ENCODE measurements at places on chromosomes 1 and 21.

- peak; percentile 38 for DNase-seq
Measured at GRCh38 chr1:3275471-3276340, 178.8 kb upstream of the ARHGEF16 start.

DNA sequence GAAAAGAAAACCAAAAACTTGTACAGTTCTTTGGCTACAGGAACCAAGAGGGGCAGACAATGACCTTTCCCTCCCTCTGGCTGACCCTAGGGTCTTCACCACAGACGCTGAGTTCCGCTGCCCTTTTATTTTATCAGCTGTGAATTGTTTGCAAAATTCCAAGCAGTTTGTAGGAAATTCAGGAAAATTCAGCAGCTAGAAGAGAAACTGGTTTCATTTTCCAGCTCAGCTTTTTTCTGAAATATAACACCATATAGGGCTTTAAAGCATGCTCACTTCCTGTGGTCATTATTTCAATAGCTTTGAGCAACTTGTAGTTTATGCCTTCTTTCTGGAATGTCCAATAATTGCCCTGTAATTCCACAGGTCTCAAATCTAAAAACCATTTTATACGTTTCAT is 5.5 kb upstream of the PIK3R3 start:
- DNase-seq = no peak

DNA sequence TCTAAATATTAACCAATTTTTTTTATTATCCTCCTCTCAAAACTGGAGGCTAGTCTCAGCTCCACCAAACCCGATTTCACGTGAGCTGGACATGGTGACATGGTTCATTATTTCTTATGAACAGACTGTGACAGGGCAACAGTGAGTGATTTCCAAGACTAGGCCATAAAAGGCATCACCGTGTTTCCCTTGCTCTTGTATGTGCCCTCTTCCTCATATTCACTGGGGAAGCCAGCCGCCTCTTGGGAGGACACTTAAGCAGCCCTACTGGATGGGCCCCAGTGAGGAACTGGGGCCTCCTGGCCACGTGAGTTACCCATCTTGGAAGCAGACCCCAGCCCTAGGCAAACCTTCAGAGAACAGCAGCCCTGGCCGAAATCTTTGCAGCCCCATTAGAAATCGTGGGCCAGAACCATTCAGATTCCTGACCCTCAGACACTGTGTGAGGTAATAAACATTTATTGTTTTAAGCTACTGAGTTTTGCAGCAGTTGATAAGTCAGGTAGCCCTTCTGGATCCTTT is 105.0 kb downstream of the GALNT2 start:
- DNase-seq = no peak

DNA sequence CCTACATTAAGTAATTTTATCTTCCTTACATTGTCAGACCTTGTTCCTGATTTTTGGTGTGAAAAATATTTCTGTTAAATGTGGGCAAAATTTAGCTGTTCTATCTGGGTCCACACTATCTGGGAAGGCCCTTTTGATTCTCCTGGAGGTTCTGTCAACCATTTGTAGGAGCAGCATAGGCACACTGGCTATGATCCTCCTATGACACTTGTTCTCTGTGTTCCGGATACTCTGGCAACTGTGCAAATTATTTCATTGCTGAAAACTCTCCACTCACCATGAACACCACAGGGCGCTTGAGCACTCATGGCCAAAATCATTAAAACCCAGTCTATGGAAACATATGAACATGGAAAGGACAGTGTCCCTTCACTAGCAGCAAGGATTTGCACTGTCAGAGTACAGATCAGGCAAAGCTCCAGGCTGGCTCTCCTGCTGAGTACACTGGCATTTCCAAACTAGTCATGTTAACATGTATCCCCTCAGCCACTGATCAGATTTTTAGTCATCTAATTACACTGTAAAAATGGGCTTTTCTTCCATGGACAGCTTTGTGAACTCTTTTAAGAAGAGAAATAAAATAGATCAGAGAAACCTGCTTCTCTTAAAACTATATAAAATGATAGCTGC is 43.9 kb upstream of the SGIP1 start:
- no peak for DNase-seq

DNA sequence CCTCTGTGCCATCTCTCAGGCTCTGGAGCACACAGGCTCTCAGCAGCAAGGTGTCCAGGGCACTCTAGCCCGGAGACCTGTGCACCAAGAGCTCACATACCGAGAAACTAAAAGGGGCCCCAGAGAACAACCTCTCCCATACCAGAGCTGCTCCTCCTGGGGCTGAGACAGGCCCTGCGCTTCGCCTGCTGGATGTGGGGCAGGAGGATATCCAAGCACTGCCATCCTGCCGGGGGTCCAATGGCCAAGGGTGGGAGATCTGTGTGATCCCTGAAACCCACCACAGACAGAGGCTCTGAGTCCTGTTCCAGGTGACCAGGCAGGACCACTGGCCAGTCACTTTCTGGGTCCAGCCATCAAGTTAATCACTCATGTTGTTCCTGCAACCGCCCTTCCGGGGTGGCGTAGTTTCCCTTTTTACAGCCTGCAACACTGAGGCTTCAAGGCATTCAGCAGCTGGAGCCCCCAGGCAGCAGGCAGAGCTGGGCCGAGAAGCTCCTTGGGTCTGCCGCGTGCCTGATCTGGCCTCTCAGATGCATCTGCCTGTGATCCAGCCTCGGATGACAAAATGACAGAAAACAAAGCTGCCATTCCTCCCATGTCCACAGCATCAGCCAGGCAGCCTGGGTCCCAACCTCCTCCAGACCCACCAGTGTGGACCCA is 36.7 kb upstream of the ACTRT2 start:
- peak; percentile 5 for DNase-seq

GRCh38 chr21:39726133-39726532 is 18.9 kb upstream of the IGSF5 start:
- no peak for DNase-seq

DNA sequence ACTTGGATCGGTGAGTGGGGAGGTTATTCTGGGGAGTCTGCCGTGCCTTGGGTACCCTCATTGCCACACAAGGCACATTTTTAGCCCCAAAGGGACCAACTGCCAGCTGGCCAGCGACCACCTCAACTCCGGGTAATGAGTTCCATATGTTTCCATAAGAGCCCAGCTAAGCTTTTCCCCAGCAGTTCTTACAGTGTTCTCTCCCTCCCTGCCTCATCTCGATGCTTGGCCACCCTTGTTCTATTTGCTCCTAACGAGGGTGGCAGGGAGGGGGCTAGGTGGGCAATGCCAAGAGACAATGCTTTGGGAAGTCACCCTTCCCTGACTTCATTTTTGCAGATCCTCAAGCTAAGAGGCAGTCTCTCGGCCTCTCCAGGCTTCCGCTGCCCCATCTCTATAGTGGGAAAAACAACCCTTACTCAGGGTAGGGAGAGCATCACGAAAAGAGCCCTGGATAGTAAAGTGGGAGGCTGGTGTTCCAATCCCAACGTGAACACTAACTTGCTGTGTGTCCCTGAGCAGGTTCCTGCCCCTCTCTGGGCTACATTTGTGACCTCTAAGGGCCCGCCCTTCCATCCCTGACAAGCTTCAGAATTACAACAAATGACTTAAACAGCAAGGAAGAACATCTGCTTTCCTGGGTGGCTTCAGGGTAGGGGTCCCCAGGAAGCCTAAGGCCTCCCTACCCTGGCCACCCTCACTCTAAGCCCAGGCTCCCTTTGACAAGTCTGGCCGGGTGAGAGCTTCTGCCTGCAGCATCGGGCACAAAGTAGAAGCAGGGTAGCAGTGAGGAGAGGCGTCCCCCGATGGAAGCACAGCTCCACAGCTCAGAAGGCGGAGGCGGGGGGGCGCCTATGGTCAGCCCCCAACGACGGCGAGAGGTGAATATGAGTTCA is 5.8 kb downstream of the ID3 start:
- no peak for DNase-seq

- no peak for DNase-seq
Measured at GRCh38 chr1:228827019-228827418, 91.7 kb downstream of the RHOU start.

GRCh38 chr1:62476525-62477219 is 39.8 kb downstream of the USP1 start:
- no peak for DNase-seq

- no peak for DNase-seq
Measured at GRCh38 chr1:11350265-11350664, 77.3 kb downstream of the UBIAD1 start.

DNA sequence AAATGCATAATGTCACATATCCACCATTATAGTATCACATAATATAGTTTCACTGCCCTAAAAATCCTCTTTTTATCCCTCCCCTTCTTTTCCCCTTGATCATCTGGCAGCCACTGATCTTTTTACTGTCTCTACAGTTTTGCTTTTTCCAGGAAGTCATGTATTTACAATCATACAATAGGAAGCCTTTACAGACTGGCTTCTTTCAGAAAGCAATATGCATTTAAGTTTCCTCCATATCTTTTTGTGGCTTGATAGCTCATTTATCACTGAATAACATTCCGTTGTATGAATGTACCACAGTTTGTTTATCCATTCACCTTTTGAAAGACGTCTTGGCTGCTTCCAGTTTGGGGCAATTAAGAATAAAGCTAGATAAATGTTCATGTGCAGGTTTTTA is 14.3 kb upstream of the WDTC1 start:
- DNase-seq = no peak

GRCh38 chr1:13930151-13930550 is 230.2 kb downstream of the PRDM2 start:
- DNase-seq = no peak

GRCh38 chr1:14113271-14113670 is 413.3 kb downstream of the PRDM2 start:
- DNase-seq = no peak

GRCh38 chr1:193189442-193190095 is 3.2 kb upstream of the B3GALT2 start:
- DNase-seq = no peak

DNA sequence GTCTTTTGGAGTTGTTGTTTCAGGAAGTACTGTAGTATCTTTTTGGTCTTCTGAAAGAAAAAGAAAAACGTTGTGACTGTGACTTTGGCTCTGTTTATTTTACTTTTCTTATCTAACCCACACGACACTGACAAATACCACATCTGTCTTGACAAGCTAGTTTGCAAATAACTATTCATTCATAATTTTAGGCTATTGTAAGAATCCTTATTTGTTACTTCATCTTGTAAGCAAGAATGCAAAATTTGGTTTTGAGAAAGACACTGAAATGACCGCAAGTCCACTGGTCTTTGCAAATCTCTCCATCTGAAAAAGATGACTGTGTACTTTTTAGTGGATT is 12.7 kb downstream of the TGFB2 start:
- no peak for DNase-seq

GRCh38 chr1:165376041-165376810 is 19.7 kb upstream of the LMX1A start:
- peak; percentile 87 for DNase-seq

DNA sequence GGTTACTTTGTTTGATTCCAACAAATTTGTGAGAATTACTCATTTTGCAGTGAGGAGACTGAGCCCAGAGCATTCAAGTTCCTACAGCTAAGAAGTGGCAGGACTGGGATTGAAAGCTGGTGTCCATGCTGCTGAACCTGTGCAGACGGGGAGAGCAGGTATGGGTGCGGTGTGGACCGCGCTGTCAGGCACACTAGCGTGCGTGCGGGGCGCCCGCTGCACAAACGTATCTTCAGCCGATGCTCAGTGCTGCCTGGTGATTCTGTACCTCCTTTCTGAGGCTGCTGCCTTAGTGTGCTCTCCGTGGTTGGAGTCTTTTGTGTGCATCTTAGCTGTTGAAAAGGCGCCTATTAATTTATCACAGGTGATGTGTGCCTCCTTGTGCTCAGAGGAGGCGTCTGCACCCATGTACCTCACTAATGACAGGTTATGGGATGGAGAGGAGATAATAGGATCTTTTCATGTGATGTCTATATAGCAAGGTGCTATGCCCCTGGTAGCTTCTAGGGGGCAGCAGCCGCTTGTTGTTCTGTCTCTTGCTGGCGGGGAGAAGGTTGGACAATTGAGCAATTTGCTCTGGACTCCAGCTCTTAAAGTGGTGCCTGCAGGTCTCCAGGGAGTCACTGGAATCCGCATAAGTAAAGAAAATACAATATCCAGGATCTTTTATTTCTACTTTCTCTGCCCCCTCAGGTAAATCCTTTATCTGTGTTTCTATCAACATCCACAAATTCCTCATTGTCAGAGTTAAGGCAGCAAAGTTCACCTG is 32.5 kb downstream of the PEX14 start:
- DNase-seq = peak; percentile 48

- DNase-seq = peak; percentile 72
Measured at GRCh38 chr1:207069858-207070506, 16.9 kb downstream of the PFKFB2 start.

- DNase-seq = no peak
Measured at GRCh38 chr1:19762175-19762779, 37.4 kb downstream of the TMCO4 start.

DNA sequence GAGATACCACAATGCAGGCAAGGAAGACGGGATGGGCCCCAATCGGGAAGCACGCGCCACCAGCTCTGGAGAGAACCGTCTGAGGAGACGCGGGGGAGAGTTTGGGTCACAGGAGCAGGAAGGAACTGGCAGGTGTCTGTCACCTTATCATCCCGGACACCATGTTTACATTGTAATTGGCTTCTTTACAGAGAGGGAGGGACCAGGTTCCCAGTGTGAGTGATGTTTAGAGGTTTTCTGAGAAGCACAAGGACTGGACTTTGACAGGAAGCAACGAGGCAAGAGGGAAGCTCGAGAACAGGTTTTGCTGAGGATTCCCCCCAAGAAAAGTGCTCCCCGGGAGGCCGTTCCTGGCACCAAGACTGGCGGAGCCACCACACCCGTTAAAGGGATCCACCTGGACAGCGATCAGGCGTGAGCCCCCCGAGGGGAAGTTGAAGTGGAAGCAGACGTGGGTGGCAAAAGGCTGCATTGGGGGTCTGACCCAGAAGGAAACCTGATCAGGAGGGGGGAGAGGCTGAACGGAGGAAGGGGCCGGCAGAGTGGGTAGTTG is 957 bp downstream of the EPS15 start:
- peak; percentile 33 for DNase-seq

DNA sequence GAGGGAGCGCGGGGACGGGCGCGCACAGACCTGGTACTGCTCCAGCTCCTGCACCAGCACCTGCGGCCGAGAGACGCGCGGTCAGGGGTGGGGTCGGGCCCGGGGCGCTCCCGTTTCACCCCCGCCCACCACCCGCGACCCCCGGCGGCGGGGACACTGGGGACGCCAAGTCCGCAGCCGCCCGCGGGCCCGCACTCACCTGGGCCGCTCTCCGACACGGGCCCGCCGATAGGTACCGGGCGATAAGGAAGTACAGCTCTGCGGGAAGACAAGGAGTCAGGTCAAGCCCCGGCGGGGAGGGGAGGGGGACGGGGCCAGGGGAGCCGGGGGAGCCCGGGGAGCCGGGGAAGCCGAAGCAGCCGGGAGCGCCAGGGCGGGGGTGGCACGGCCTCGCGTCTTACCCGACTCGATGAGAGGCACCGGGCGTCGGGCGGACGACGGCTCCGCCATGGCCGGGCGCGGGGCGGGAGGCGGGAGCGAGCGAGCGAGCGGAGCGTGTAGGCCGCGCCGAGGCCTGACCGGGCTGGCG is 326 bp downstream of the BRWD1 start:
- no peak for DNase-seq

DNA sequence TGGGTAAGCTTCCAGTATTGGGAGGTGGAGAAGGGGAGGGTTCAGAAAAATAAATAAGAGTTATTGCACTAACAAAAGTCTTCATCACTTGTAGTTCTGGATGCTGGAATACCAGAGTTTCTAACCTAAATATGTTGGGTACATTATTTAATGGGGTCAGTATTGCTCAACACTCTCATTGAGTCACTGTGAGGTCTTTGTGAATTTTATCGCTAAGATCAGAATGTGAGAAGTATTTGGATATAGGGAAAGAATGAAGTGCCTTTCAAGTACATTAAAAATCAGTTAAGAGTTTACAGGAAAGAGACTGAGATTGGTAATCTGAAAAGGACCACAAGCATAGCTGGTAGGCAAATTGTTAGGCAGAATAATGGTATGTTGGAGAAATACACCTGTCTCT is 8.8 kb downstream of the SNRPE start:
- DNase-seq = no peak

GRCh38 chr1:5896706-5897660 is 95.2 kb downstream of the NPHP4 start:
- DNase-seq = no peak

All from left ventricle myocardium inferior (tissue), 1 donor.